ENCODE measurements at places on chromosomes 7 and 10. TPM values are rescaled to one million over a fixed set of nuclear protein-coding genes. Genes with fewer than 3 reads are reported as not detected.
A peak's percentile ranks its signal among the peaks of the same experiment; 100 is the strongest.

DNA sequence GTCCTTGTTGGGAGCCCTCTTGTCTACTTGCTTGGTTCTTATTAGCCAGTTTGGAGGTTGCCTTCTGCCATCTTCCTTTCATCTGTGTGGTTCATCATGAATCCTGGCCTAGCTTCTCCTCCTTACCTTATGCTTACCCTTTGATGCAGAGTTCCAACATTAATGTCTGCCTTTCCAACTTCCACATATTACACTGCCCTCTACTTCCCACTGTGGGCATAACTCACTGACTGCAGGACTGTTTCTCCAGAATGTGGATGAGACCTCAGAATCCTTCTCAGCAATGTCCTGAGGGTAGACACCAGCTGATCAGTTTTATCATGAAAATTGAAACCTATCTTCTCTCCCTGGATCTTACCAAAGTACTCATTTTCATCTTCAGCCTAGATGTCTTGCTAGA is 491.0 kb downstream of the LRMDA start:
- DNase-seq = no peak

Gene DOCK1
- total RNA-seq = 39.5 TPM

- no peak for DNase-seq
These were observed 175.9 kb upstream of the TAC1 start for GRCh38 chr7:97555857-97556421.

Gene UCN3
- total RNA-seq = not detected

Gene RAB19
- 6.4 TPM for total RNA-seq

Gene VGF
- total RNA-seq = 17.5 TPM

GRCh38 chr7:2962865-2963264 is 80.8 kb downstream of the CARD11 start:
- no peak for DNase-seq

DNA sequence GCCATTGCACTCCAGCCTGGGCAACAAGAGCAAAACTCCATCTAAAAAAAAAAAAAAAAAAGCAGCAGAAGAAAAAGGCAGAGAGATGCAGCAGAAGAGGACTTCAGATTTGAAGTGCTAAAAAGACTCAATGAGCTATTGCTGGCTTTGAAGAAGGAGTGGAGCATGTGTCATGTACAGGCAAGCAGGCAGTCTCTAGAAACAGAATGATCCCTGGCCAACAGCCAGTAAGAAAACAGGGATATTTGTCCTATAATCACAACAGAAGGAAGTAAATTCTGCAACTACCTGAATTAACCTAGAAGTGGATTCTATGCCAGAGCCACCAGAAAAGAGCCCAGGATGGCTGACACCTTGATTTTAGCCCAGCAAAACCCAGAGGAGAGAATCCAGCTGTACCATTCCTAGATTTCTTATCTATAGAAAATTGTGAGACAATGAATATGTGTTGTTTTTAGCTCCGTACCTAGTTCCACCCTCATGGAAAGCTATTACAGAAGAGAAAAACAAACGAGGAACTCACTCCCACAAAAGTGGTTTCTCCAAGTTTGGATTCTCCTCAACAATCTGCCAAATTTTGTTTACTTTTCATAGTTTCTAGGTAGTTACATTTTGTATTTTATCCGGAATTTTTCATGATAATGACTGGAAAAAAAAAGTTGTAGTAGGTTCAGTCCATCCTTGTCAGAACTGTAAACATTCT is 198.2 kb upstream of the GNAI1 start:
- no peak for DNase-seq

Gene SFTPD
- not detected for total RNA-seq

DNA sequence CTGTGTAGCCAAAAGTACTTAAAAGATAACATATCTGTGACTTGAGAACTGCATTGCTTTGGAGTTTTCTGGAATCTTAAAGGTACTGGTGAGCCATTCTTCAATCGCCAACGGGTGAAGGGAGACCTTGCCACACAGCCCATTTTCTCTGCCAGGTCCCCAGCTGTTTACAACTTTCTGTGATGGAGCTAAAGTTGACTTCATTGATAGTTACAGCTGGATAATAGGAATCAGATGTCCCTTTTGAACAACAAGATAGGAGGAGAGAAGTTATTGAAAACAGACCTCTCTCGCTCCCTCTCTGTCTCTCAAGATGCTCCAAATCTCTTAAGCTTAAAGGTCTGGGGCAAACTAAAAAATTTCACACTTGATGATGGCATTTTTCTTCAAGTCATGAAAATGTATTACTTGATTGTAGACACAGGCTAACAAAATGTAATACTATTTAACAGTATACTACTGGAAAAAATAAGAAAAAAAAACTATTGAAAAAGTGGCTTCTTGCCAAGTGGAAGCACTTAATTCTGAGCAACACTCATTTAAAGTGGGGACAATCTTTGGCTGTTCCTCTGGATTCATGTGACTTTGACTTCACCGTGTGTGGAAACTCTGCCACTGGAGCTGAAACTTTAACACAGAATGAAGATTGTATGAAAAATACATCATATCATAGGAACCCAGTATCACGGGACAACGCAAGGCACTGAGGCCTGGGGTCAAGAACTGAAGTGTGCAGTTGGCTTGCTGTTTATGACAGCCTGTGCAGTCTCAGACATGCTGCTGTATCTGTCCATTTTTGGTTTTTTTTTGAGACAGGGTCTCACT is 78.4 kb upstream of the AFAP1L2 start:
- DNase-seq = no peak

DNA sequence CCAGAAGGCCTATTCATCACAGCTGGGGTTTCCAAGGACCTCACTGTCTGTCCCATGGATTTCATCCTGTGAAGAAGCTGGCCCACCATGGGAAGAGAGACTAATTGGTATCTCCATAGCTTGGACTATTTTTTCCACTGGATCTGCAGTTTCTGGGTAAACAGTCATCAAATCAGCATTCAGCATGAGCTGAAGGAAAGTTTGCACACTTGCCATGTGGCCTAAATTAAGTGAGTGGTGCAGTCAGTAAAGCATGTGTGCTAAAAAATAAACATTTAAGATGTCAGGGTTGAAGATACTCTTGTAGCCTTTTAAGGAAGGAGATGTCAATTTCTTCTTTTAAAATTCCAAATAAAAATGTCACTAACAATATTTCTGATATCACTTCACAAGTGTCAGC is 381.1 kb upstream of the ZMIZ1 start:
- DNase-seq = no peak

DNA sequence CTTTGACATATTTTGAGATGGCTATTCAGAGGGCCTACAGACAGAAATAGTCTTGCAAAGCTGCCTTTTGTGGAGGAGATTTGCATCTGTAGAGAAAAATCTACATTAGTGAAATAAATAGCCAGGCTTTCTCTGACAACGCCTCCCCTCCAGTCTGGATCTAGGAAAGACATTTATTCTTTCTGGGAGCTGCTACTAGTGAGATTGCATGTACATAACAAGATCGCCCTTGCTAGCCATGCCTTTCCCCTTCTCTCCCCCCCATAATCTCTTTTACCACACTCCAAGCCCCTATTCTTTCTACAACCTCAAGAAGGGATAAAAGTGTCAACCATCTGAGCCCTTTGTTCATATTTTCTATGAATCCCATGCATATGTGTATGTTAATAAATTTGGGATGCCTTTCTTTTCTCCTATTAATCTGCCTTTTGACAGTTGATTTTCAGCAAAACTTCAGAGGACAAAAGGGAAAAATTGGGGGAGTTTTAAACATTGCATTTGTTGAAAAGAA is 194.2 kb downstream of the SNX13 start:
- no peak for DNase-seq

Gene DOCK4
- total RNA-seq = 16.8 TPM

Gene ACTL6B
- total RNA-seq = not detected

GRCh38 chr7:52635021-52635420 is 400.4 kb upstream of the POM121L12 start:
- no peak for DNase-seq

Gene ATOH7
- not detected for total RNA-seq

GRCh38 chr10:5873515-5873995 is 16.1 kb downstream of the ANKRD16 start:
- DNase-seq = no peak

Gene CALML3
- not detected for total RNA-seq

Gene SDK1
- 3.9 TPM for total RNA-seq

GRCh38 chr10:69880301-69881081 is 78.8 kb downstream of the COL13A1 start:
- DNase-seq = no peak

DNA sequence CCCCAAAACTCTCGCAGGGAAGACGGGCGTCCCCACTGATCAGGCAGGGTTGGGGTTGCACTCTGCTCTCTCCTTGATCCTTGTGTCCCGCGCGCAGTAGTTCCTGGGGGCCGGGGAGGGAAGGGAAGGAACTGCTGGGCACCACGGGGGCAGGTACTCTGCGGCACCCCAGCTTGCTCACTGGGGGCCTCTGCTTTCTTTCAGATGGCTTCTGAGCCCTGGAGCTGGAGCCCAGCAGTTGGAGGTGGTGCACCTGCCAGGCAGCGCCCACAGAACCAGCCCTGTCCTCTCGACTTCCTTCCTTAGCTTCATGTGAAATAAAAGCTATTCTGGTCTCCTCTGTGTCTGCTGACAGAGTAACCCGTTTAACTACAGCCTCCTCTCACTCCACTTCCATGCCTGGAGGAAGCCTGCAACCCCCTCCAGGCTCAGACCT is 12.2 kb downstream of the PLAC9 start:
- no peak for DNase-seq

Gene WNT2
- 0.07 TPM for total RNA-seq

Gene MYL10
- not detected for total RNA-seq

DNA sequence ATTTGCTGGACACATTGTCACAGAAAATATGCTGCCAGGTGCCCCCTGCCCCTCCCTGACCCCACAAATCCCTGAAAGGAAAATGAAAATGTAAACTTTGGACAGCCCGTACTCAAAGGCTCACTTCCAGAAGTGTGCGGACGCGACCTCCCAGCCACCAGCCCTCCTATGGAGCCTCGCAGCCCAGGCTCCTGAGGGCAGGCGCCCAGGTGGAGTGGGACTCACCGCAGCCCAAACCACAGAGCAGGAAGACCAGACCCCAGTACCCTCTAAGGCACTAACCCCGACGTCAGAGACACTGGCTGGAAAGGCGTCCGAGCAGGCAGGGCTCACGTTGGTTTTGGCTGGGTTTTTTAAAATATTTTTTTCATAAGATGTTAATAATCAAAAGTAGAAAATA is 57.3 kb downstream of the CSGALNACT2 start:
- DNase-seq = no peak

DNA sequence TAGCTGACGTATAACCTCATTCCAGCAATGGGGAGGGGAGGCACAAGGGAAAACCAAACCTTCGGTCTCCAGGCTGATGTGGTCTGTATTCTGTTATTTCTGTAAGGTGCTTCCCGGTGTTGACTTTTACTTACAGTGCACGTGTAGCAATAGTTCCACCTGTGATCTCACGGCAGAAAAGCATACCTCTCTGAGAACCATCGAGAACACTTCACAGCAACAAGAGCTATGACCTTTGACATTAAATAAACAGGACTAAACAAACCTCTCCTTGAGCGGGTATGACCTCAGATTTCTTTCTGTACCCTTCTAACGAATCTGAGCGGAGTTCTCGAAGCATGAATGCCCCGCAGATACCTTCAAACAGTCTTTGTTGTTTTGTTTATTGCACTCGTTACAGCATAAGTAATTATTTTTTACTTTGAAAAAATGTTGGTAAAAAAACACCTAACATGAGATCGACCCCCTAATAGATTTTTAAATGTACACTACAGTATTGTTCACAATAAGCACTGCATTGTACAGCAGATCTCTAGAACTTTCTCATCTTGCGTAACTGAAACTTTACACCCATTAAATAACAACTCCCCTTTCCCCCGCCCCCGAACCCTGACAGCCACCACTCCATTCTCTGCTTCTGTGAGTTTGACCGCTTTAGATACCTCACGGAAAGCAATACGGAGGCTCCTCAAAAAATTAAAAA is 282.3 kb downstream of the GATA3 start:
- no peak for DNase-seq

Gene ATP6V0E2
- total RNA-seq = 55.7 TPM

DNA sequence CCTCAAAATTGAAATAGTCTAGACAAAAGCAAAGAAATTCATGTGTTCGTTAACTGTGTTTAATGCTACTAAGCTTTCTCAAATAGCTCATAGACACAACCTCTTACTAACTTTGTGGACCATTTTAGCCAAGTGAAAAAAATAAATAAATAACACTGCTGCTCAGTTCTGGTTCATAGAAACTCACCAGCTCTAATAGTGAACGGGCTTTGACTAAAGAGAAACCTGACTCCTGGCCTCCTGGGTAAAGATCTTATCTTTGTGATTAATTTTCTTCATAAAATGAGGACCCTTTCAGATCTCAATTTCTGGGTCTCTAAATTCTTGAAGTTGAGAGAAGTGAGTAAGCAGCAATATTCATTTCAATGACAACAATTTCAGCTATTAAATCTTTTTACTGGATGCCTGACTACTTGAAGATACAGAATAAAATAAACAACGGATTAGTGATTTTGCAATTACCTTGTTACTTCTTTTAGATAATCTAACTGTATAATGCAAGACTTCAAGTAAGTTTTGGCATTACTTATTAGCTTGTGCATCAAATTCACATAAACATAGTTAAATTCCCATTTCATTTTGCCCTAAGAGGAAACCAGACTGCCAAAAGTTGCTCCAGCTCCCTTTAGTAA is 3.1 kb downstream of the CADPS2 start:
- no peak for DNase-seq

DNA sequence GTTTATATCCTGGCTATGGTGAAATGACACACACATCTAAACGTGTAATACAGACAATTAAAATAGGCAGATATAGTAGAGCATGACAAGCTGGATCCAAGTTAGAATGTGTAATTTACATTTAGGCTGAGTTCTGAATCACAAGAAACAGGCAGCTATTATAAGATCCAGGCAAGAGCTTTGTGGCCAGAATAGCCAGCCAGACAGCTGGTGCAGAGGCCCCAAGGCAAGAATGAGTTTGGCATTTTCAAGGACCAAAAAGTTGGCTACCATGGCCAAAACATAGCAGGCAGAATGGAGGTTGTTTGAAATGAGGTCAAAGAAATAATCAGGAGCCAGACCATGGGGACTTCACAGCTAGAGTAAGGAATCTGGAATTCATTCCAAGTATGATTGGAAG is 281.7 kb downstream of the MTERF1 start:
- DNase-seq = no peak

- DNase-seq = peak; percentile 85
These were observed 72.9 kb upstream of the STEAP1B start for GRCh38 chr7:22572937-22573336.

GRCh38 chr10:44990302-44990655 is 10.4 kb upstream of the ZNF22 start:
- no peak for DNase-seq
